Renal cortex interstitium (tissue), 15 donors: ENCODE measurements at places on chromosomes 4 and X. TPM values are rescaled to one million over a fixed set of nuclear protein-coding genes. Genes with fewer than 3 reads are reported as not detected.

DNA sequence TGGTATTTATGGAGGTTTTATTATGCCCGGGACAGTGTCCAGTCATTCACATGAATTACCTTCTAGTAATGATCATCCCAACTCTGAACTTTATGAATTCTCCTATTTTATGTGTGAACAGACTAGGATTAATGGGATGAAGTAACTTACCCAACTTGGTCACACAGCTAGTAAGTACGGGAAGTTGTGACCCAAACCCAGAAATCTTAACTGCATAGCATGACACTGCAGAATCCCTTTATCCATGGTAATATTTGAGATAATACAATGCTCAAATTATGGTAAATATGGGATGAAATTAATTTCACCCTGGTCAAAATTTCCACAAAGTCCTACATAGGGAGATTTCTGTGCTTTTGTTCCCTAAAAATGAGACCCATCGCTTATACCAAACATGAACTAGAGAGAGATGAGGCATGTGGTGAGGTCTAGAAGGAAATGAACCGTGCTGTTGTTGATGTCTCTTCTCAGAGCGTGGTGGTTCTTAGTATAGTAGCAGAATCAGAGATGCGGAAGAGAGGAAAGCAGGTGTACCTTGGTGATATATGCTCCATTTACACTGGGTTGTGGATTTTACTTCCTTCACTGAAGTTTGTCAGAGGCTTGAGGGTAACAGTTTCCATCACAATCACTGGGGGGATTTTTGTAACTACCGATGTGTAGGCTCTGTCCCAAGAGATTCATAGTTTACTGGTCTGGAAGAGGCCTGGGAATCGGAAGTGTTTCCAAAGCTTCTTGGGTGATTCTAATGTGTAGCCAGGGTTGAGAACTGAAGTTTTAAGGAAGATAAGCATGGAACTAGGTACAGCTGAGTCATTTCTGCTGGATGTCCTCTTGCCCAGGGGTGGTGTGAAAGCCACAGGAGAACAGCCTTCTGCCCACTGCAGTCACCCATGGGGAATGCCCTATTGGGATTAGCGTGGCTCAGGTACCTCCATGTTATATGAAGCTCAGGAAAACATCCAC lies 30.2 kb upstream of the FAM9C start:
- DNase-seq: no peak

DNA sequence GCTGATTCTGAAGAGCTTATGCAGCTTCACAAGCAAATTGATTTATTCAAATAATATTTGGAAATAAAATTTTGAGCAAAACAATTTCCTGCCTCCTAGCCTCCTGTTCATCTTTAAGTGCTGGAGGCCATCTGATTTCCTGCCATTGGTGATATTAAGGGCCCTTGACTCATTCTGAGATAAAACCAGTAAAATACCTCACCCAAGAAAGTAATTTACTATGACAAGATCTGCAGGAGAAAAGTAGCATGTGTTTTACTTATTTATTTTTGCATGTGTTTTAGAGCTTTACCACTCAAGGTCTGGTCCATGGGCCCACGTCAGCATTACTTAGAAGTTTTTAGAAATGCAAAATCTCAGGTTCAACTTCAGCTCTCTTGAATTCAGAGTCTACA lies 67.7 kb downstream of the DCLK2 start:
- no peak for DNase-seq

GRCh38 chrX:19256986-19257385 lies 86.7 kb upstream of the PDHA1 start:
- DNase-seq: no peak

PPARGC1A gene
- 30.0 TPM for polyA plus RNA-seq

GRCh38 chrX:146243041-146243440 lies 425.4 kb downstream of the SLITRK2 start:
- no peak for DNase-seq

CXCL10 gene
- 4.2 TPM for polyA plus RNA-seq

- DNase-seq: no peak
These were observed 71.7 kb upstream of the TLR3 start for GRCh38 chr4:185997296-185997695.

DNA sequence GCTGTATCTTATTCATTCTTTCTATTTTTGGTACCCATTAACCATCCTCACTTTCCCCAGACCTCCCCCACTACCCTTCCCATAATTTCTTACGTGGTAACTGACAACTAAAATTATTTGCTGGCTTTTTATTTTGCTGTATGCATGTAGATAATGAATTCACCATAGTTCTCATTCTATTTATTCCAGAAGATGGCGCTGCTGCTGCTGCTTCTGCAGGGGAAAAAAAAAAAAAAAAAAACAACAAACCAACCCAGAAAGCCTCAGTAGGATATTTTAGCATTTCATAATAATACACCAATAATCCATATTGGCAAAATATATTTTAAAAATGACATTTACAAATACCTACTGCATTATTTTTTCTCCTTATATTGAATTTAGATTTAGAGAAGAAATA lies 416.6 kb upstream of the MAGEB18 start:
- DNase-seq: no peak

- DNase-seq: no peak
These were observed 35.7 kb upstream of the ADGRA3 start for GRCh38 chr4:22551550-22551949.

- no peak for DNase-seq
These were observed 77.3 kb upstream of the CLNK start for GRCh38 chr4:10761903-10762302.

- no peak for DNase-seq
These were observed 102.7 kb downstream of the SLC4A4 start for GRCh38 chr4:71441186-71442169.

DNA sequence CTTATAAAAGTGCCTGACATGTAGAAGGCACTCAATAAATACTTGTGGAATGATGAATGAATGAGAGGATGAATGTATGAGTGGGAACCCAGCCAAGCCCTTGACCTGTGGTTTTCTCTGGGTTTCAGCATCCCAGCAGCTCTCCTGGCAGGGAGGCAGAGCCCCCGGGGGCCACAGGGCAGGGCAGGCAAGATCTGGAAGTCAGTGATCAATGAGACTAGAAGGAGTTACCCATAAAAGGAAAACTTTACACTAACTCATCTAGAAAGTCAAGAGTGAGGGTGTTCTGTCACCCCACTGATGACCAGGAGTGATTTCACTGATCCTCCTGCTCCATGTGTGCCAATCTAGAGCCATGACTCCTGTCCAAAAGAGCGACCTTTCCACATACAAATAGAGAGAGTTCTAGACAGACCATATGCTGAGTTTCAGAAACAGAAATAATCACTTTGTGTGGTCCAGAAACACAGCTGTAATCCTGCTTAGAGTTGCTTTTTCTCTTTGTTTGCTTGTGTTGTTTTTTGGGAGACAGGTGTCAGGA lies 37.4 kb downstream of the MGARP start:
- DNase-seq: no peak

PLXNB3 gene
- polyA plus RNA-seq: 1.2 TPM

DNA sequence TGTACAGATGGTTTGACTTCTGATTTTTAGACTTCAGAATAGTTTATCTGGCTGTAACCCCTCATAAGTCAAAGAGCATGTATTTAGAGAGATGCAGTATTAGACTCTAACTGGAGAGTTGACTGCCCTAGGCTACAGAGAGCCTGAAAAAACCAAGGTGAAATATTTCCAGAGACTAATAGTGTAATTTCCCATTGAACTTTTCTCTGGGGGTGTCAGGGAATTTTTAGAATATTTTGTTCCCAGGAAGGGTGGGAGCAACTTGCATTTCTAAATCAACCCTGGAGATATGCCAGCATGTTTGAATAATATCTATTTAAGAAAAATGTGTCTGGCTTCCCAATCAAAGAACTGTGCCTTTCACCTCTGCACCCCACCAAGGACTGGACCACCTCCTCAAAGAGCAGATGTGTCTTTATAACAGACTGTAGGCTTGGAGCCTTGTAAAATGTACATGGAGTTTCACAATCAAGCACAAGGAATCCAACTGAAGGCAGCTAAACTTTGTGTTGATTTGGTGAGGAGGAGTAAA lies 2.0 kb downstream of the ANXA3 start:
- no peak for DNase-seq

DNA sequence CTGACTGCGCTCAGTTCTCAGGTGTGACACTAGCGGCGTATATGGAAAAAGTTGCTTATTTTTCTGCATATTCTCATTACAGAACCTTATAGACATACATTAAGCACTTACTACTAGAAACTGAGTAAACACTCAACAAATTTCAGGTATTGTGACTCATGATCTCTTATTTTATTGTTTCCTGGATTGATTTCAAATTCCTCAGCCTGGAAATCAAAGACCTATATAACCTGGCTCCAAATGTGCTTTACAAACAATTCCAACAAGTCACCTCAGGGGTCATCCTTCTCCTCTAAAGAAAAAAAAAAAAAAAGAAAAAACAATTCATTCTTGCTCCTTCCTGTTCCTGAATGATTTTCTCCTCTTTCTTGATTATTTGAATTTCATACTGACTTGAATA lies 152.3 kb downstream of the ADAM29 start:
- DNase-seq: no peak

DNA sequence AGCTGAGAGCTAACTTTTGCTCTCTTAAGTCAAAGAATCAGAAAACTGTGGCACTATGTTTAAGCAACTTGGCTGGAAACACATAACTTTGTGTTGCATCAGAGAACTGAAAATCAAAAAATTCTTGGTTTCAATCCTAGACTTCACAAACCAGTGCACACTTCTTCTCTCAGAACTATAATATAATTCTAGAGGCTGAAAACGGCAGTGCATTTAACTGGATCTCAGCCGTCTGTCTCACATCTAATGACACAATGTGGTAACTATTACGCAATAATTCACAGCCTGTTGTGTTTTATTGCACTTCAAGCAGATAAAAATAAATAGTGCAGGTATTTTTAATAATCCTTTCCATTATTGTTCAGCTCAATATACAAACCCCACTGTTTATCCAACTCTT lies 260.6 kb upstream of the DIAPH2 start:
- DNase-seq: no peak

GRCh38 chr4:24791043-24791442 lies 4.3 kb upstream of the SOD3 start:
- DNase-seq: no peak

DGKQ gene
- polyA plus RNA-seq: 8.6 TPM

GRCh38 chr4:59248313-59248712 lies 1951.8 kb upstream of the ADGRL3 start:
- no peak for DNase-seq

DNA sequence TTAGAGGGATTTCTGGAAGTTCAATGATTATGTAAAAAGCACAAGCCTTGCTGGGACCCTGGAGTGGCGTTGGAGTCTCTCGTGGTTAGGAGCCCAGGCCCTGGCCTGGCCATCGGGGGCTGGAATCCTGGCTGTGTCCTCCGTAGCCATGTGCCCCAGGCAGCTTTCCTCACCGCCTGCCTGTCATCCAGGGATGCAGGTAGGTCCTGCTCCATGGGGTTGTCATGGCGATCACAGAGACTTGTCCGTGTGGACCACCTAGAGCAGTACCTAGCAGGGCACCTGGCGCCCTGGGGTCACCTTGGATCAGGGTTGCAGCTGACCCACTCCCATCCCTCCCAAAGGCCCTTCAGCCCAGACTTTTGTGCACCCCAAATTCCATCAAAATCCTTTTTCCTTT lies 30.2 kb upstream of the WFS1 start:
- no peak for DNase-seq

SMPX gene
- polyA plus RNA-seq: not detected

- no peak for DNase-seq
These were observed 57.0 kb downstream of the MTMR8 start for GRCh38 chrX:64338296-64338695.

HPGD gene
- 72.8 TPM for polyA plus RNA-seq

GRCh38 chr4:81629366-81629765 lies 157.7 kb upstream of the RASGEF1B start:
- no peak for DNase-seq

- peak; percentile 69 for DNase-seq
These were observed 57.1 kb upstream of the PJA1 start for GRCh38 chrX:69222103-69223090.

CYLC1 gene
- not detected for polyA plus RNA-seq

ADH1B gene
- polyA plus RNA-seq: 20.8 TPM

GRCh38 chrX:20653070-20653469 lies 386.4 kb upstream of the RPS6KA3 start:
- no peak for DNase-seq

GRCh38 chrX:9141496-9141895 lies 107.6 kb upstream of the FAM9B start:
- no peak for DNase-seq

GRCh38 chr4:62627671-62628070 lies 1427.5 kb downstream of the ADGRL3 start:
- no peak for DNase-seq

PABPC1L2A gene
- polyA plus RNA-seq: not detected

DNA sequence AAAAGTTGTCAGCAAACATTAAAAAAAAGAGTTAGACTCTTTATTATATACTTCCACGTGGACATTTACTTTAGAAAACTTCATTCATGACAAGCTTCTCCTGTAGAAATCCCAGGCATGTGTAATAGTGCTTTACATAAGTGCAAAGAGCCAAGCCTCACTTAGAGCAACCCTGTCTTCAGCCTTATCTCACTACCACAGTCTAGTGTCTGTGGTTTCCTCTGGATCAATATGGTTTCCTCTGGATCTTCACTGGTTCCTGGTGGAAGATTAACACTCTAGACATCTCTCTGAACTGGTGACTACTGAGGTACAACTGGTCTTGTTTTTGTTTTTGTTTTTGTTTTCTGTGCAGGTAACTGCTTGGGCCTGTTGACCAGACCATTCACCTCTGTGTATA lies 18.4 kb upstream of the ARMCX5 start:
- DNase-seq: no peak

PRDM5 gene
- 19.1 TPM for polyA plus RNA-seq
